Dorsolateral prefrontal cortex (tissue), 122 donors: ENCODE measurements at places on chromosomes 13 and 19.

DNA sequence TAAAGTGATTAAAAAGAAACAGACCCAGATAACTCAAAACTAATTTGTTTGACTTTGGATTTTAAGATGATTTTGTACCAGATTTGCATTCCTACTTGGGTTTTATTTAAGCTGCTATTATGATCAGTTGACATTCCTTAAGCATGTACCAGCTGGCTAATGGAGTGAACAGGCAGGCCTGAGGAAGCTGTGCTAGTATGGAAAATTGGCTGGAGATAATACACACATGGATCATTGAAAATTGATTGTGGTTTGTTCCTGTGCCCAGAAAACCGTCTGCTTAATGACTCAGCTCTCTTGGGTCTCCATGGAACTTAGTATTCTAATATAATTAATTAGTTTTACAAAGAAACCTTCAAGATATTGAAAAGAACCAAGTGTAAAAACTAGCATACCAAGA lies 22.6 kb downstream of the POLR1D start:
- DNase-seq = no peak

DNA sequence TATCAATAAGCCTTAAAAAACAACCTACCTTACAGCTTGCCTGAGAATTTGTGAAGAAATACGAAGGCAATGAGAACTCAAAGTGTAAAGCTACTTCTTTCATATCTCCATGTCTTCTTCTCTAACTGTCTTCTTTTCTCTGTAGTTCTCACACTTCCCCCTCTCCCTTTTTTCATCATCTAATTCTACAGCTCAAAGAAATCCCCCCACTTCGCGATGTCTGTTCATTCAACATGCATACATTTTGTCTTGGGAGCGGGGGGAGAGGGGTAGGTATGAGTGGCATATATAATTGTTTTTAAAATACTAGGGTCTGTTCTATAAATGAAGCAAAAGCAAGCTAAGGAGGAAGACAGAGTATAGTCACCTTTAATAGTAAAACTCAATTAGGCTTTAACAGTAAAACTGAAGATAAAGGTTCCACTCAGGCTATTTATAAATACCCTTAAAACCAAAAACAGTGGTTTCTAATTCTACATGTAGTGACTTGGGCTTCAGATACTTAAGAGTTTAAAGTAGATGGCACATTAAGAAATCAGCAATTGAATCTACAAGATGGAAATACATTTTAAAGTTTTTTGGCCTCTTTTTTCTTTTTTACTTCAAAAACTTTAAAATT lies 106.9 kb downstream of the KLF12 start:
- DNase-seq = no peak

DNA sequence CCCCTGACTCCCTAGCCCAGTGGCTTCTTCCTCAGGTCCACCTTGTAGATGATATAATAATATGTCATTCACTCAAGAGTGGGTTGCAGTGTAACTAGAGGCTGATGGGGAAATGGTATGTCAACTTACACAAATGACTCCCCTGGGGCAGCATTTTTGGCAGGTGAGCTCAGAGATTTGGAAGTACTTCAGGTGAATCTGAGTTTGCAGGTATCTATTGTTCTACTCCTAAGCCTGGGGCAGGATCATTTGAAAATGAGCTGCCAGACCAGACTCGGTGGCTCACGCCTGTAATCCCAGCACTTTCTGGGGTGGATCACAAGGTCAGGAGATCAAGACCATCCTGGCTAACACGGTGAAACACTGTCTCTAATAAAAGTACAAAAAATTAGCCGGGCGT lies 11.6 kb upstream of the CNMD start:
- no peak for DNase-seq

GRCh38 chr19:4337906-4338440 lies 654 bp downstream of the STAP2 start:
- no peak for DNase-seq
